ENCODE measurements at places on chromosomes 16 and 17.

DNA sequence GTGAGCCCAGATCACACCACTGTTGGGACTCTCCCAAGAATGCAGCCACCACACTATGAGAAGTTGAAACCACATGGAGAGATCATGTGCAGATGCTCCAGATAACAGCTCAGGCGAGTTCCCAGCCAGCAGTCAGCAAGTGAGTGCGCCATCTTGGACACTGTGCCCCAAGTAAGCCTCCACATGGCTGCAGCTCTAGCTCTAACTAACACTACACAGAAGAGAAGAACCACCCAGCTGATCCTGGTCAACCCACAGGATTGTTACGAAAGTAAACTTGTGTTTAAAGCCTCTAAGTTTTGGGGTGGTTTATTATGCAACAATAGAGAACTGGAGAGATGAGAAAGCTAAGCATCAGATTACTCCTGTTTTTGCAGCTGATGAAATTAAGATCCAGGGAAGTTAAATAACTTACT is 25.8 kb downstream of the SLC38A7 start:
- DNase-seq: no peak

- DNase-seq: no peak
These were observed 9.0 kb upstream of the SPATA32 start for GRCh38 chr17:45270828-45271418.

GRCh38 chr17:61662741-61663140 is 71.7 kb upstream of the NACA2 start:
- DNase-seq: no peak

DNA sequence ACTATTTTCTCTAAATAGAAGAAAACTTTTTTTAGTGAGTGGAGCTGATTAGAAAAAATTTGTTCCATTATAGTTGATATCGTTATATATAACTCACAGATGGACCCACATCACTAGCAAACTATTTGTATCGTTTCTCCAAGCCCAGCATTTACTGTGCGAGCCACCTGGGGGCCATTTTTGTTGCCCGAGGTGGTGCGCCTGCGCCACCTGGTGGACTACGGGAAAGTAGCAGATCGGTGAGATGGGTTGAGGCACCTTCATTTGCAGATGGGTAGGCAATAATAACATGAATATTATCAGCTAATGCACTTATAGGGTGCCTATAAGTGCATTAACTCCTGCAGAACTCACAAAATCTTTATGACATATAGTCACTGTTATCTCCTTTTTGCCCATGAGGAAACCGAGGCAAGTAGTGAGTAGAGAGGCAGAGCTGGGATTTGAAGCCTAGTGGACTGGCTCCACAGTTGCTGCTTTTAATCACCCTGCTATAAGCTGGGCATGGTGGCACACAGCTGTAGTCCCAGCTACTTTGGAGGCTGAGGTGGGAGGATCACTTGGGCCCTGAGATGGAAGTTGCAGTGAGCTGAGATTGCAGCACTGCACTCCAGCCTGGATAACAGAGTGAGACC is 23.2 kb upstream of the NTN1 start:
- DNase-seq: peak; percentile 84
